ENCODE measurements at places on chromosomes 7 and 10. TPM values are rescaled to one million over a fixed set of nuclear protein-coding genes. Genes with fewer than 3 reads are reported as not detected.

The DNAJC12 gene
- total RNA-seq, result 1.7 TPM

The ZDHHC6 gene
- 28.4 TPM for total RNA-seq

The CAV1 gene
- 12.0 TPM for total RNA-seq

The PTPRZ1 gene
- total RNA-seq, result 250 TPM

The TRAPPC14 gene
- total RNA-seq, result 8.0 TPM

The GPR141 gene
- total RNA-seq, result not detected

The HEPACAM2 gene
- not detected for total RNA-seq
